Activated CD8-positive, alpha-beta memory T cell treated with anti-CD3 and anti-CD28 coated beads for 1 hour (primary cell): ENCODE measurements at places on chromosomes 7 and 10.

DNA sequence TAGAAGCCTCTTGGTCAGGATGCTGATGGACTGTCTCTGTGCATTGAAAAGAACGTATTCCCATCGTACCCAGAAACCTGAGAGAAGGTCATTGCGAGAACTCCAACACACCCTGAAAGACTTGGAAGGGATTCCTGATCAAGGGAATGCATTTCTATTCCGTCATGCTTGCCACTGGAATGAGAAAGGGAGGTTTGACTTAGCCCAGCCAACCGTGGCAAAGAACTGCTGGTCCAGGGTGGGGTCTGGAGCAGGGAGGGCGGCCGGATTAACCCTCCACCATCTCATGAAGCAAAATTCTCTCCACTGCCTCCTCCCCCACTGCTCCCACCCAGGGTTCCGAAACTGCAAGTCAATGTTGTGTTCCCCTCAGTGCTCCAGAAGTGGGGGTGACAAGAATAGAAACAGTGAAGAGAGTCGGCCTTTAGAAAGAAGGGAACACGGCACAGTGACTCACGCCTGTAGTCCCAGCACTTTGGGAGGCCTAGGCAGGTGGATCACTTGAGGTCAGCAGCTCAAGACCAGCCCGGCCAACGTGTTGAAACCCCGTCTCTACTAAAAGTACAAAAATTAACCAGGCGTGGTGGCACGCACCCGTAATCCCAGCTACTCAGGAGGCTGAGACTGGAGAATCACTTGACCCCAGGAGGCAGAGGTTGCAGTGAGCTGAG is 137.5 kb upstream of the MGMT start:
- no peak for DNase-seq

DNA sequence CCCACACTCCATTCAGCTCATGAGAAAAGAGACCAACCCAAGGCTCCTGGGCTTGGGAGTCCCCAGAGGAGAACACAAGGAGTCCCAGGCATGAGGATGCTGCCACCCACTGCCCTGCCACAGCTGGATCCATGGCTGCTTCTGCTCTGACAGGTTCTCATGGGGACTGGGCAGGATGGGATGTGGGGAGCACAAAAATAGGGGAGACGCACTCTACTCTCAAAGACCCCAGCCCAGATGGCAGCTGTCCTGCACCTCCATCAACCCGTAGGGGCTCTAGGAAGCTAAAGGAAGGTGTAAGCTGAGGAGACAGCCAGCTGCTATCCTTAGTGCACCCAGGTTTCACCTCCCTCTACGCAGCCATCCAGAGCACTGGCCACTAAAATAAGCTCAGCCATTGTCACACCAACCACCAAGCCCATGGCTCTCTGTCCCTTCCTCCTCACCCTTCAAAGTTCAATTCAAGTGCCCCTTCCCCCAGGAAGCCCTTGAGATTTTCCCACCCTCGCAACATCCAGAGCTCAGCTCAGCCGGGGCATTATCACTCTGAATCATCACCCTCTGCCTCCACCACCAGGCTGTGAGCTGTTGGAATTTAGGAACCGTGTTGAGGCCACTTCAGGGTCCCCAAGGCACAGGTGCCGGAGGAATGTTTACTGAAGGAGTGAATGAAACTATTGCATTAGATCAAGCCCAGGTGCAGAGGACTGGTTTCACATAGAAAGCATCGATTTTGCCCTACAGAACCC is 142.1 kb downstream of the GRID1 start:
- DNase-seq, result no peak

- no peak for DNase-seq
Observed at GRCh38 chr7:21169667-21170580, 258.0 kb upstream of the SP4 start.

GRCh38 chr7:111677848-111678247 is 115.6 kb upstream of the IMMP2L start:
- no peak for DNase-seq

DNA sequence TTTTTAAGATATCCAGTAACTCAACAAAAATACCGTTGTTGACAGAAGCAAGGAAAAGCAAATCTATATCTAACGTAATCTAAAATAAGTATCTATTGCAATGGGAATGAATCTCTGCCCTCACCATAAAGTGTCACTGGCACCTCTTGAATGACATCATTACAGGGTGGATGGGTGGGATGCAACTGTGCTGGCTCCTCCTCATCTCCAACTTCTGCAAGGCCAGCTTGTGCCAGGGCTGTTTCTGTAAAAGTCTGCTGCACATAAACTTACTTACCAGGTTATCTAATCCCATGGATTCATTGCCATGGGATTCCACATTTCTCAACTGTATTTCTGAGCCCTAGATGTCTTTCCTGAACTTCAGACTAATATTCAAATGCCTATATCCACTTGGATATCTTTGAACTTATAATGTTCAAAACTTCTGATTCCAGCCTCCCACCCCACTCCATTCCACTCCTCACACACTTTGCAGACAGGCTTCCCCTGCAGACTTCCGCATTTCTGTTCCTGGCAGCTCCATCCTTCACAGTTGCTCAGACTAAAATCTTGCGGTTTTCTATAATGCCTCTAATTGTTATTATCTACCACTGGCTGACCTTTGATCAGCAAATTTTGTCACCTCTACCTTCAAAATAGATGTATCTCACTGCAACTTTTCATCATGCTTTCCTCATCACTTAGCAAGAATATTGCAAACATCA is 10.7 kb downstream of the FGL2 start:
- no peak for DNase-seq

DNA sequence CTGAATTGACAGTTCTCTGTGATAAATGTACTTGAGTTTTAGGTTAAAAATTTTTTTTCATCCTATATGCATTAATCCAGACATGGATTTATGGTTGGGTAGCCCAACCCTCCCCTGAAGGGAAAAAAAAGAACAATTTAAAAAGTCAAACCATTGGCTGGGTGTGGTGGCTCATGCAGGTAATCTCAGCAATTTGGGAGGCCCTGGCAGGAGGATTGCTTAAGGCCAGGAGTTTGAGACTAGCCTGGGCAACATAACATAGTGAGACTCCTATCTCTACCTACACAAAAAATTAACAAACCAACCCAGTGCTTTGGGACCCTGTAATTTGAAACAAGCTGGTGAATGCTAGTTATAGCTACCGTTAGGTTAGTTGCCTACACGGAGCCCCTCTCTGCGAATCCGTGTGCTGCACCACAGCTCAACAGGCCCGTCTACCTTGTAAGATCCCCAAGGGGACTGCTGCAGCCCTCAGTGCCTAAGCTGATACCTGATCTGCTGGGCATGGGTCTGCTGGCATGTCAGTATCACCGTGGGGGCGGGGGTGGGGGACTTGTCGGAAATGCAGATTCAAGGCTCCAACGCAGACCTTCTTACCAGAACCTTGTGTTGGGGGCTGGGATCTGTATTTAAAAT is 32.8 kb downstream of the TSPAN14 start:
- DNase-seq, result no peak

DNA sequence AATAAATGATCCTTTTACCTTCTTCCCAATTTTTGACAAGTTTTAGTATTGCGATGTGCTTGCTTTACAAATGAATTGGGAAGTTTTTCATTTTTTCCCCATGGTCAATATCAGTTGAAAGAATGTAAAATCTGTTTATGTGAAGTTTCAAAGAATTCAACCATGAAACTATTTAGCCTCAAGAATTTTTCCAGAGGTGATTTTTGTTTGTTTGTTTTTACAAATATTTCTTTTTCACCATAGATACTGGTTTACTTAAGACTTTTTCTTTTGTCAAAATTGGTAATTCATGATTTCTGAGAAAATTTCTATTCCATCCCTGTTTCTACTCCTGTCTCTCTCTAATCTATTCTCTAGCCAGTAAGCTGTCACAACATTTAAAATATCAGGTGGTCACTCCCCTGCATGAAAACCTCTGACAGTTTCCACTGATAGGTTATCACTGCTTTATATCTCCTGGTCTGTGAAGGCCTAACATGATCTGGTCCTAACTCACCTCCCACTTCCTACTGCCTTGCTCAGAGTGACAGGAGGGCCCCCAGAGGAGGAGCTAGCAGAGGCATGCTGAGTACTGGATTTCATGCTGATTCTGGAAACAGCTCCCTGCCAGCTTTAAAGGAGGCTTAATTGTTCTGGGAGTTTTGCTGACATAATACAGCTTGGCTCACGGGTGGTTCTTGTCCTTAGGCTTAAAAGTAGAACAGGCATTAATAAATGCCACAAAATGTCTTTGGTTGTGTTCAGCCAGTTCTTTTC is 7.6 kb upstream of the ARMS2 start:
- DNase-seq, result no peak

DNA sequence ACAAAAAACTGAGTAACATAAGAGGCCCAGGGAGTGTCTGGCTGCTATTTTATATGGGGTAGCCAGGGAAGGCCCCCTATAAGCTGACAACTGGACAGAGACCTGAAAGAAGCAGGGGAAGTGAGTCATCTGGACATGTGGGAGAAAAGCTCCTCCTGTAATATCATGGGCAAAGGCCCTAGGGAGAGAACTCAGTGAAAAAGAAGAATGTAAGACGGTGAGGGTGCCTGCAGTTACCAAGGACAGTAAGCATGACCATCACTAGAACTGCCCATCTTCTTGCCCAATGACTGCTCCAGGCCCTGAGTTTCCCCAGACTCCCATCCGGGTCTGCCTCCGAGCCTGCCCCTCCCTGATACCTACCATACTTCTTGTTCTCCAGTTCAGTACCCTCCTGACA is 2.3 kb downstream of the ELMO1 start:
- DNase-seq, result no peak

- no peak for DNase-seq
Observed at GRCh38 chr10:98886686-98887085, 349.0 kb downstream of the HPSE2 start.

GRCh38 chr10:99658622-99659030 is 683 bp upstream of the ENTPD7 start:
- no peak for DNase-seq

DNA sequence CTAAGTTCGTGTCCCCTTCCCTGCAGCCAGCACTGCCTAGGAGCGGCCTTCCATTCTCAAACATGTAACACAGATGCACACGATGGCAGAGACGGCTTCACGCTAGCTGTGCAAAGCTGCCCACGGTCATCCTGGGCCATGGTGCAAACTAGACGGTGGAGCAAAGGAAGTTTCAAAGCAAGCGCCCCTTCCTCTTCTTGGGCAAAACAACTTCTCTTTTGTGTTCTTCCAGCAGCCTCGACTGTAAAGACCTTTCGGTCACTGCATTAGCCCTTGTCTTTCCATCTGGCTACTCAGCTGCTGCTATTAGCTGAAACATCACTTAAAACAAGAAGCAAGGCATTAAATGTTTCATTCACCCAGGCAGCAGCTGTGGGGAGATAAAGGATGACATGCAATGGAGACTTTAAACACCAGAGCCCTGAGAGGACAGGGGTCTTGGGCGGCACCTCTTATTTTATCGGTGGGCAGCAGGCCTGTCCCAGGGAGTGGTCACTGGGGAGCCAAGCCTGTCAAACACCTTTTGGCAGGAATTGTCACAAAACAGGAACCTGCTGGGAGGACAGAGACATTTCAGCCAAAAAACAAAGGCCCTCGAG is 214.8 kb downstream of the KLF6 start:
- DNase-seq, result no peak

- no peak for DNase-seq
Observed at GRCh38 chr7:129690701-129691100, 79.2 kb downstream of the NRF1 start.

GRCh38 chr7:1176891-1177373 is 16.9 kb upstream of the ZFAND2A start:
- DNase-seq, result peak; percentile 36

- no peak for DNase-seq
Observed at GRCh38 chr7:103569621-103570305, 123.8 kb upstream of the SLC26A5 start.
